ENCODE measurements at places on chromosomes 12 and 14.

GRCh38 chr12:12008232-12008850 lies 62.4 kb upstream of the BCL2L14 start:
- peak; percentile 59 for DNase-seq

DNA sequence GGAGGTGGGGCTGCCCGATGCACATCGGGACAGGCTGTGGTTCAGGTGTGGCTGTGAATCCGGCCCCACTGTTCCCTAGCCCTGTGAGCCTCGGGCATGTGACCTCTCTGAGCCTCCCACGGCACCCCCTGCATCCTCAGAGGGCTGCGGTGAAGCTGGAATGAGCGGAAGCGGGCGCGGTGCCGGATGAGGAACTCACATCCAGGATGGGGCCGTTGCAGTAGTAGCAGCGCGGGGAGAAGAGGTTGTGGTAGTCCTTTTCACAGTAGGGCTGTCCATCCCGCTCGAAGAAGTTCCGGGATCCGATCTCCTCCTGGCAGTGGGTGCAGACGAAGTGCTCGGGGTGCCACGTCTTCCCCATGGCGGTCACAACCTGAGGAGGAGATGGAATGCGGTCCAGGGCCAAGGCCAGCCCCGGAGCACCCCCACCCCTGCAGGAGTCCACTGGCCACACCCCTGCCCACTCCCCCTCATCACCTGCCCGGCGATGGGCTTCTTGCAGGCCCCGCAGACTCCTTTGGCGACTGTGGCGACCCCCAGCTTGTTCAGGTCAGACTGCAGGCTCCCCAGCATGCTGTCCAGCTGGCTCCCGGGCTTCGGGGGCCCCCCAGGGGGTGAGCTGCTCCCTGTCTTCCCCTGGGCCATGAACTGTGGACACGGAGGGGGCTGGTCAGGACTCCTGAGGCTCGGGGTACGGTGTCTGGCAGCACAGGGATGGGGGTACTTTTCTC lies 13.9 kb upstream of the RPLP0 start:
- no peak for DNase-seq

- DNase-seq: no peak
These were observed 300.9 kb downstream of the ACSS3 start for GRCh38 chr12:81378601-81379285.

DNA sequence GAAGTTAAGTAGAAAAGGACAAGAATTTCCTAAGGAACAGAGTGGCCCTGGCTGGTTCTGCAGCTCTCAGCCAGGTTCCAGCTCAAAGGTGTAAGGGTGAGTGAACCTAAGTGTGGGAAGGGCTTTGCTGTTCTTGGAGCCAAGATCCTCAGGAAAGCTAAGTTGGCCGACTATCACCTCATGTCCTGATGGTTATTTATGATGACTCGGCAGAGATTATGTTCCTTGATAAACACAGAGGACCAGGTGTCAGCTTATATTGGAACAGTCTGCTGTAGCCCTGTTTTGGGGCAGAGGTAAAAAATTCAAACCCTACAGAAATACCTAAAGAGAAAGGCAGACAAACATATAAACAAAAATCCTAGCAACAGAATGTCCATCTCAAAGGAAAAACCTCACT lies 128.5 kb downstream of the TBX3 start:
- no peak for DNase-seq

DNA sequence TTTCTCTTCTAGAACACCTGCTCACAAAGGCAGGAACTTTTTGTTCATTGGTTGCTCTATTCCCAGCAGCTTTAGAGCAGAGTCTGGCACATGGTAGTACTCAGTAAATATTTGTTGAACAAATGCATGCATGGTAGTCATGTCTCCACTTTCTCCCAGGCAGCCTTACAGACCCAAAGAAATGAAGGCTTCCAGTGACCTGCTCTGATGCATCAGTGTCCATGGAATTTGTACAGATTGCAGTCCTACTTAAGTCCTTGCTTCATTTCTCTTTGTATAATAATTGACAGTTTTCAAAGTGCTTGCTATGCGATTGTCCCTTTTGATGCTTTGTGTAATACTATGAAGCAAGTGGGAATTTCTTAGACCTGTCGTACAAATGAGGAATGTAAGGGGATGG lies 119.6 kb downstream of the DERA start:
- DNase-seq: no peak

DNA sequence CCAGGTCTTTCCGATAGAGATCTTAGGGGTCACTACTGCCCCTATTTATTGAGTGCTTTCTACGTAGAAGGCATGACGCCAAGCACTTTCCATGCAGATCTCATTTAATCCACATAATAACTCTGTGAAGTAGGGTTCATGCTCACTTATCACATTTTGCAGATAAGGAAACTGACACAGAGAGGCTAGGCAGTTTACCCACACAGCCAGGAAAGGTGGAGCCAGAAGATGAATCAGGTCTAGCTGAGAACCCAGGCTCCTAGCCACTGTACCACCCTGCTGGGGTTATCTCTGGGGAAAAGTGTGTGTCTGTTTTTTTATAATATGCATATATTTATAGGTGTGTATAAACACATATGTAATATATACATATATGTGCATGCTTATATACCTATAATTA lies 83.6 kb downstream of the KSR2 start:
- no peak for DNase-seq

DNA sequence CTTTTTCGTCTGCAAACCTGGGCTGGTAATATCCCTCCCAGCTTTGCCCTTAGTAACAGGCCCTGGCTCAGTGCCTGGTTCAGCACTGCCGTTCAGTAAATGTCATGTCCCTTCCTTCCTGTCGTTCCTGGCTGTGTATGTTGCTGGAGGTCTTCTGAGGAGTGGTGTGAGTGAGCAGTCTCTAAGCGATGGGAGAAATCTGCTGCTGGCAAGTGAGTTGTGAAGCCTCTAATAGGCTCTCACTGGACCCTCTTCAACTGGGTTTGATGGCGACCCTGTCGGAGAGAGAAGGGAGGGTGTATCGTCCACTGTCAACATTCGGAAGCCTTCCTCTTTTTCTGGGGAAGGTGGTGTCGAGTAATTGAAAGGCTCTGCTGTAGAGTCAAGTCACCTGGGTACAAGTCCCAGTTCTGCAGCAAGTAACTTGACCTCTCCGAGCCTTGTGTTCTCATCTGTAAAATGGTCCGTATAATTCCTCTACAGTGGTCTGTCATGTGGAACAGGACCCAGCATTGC lies 62.8 kb downstream of the HRK start:
- DNase-seq: no peak

- peak; percentile 21 for DNase-seq
These were observed 203.7 kb downstream of the ETV6 start for GRCh38 chr12:11853126-11853525.

- peak; percentile 82 for DNase-seq
These were observed 411 bp upstream of the NCOR2 start for GRCh38 chr12:124567673-124568373.

DNA sequence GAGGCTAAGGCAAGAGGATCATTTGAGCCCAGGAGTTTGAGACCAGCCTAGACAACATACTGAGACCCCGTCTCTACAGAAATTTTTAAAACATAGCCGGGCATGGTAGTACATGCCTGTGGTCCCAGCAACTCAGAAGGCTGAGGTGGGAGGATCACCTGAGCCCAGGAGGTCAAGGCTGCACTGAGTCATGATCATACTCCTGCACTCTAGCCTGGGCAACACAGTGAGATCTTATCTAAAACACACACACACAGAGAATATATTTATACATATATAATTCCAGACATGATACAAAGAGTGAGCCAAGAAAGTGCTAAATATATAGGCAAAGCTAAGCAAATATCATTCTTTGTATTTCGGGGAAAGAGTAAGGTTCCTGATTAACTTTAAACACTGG lies 9.4 kb downstream of the ZFC3H1 start:
- DNase-seq: no peak

DNA sequence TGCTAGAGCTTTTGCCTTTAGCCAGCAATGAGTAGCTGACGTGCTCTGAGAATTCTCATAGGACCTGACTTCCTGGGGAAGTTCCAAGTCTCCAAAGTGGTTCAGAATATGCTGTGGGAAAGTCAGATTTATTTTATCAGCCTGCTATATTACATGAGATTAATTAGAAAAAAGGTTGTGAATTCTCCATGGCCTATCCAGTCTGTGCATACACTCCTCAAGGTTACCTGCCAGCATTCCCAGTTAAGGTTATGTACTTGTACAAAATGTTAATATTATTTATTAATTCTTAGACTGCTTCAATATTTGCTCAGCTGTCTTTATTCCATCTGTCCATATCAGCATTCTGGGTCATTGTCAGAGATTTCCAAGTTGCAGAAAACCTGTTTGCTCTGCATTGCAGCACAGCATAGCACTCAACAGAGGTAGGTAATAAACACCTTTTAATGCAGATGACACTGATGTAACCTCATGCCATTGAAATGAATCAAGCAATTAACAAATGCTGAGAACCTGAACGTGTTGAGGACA lies 2.7 kb upstream of the SEL1L start:
- DNase-seq: no peak

Measured in NCI-H1694 treated with DMSO at 0.1 percent for 48 hours (cell line).